ENCODE measurements at places on chromosomes 16 and 17. TPM values are rescaled to one million over a fixed set of nuclear protein-coding genes. Genes with fewer than 3 reads are reported as not detected.

- DNase-seq, result peak; percentile 61
These were observed 192.3 kb upstream of the SALL1 start for GRCh38 chr16:51343411-51343810.

DNA sequence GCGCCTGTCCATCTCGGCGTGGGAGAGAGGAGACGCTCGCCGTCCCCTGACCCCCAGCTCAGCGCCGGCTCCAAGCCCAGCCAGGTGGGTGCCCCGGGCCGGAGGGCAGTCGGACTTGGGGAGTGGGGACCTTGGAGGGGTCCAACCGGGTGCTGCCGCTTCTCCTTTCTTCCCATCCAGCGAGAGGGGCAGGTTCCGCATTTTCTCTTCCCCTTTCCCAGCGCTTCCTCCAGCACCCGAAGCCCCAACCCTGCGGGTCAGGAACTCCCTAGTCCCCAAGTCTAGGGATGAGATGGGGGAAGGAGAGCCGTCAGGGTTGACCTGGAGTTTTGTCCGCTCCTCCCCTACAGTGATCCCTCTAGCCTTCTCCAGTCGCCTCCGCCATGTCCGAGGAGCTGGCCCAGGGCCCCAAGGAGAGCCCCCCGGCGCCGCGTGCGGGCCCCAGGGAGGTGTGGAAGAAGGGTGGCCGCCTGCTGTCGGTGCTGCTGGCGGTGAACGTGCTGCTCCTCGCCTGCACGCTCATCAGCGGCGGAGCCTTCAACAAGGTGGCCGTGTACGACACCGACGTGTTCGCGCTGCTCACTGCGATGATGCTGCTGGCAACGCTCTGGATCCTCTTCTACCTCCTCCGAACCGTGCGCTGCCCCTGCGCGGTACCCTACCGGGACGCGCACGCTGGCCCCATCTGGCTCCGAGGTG is at the start of gene OTOP2:
OTOP2 (plus strand) TSS at position 24 of the 699 bp plus-strand sequence; CDS start at position 384, 360 bp downstream.
- DNase-seq, result no peak

DNA sequence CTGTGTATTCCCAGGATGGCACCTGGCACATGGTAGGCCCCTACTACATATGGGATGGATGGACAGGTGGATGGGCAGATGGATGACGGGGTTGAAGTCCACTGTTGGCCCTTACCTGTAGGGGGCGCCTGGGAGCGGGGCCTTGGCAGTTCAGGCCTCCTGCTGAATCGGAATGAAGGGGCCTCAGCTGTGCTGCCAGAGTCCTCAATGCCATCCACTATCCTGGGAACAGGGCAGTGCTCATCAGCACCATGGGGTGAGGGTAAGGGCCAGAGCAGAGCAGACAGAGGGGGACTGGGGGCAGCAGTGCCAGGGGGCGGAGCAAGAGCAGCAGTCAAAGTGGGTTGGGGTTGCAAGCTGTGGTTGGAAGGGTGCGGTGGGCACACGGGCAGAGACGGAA is 8.3 kb upstream of the RAB5C start:
- DNase-seq, result no peak

DNA sequence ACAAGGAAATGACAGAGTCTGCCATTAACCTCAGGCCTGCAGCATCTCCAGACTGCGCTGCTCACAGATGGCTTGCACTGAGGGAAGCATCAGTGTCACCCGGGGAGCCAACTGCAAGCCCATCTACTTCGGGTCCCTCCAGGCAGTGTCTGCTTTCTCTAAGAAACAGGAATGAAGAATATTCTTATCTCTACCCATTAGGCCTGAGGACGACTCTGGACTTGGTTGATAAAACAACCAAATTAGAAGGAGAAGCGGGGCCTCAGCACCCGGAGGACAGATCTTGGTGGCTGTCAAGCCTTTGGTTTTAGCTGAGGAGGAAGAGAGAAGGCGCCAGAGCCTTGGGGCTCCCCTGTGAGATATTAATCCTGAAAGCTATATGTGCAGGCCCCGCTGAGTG is 19.5 kb upstream of the MGAT5B start:
- DNase-seq, result no peak

DNA sequence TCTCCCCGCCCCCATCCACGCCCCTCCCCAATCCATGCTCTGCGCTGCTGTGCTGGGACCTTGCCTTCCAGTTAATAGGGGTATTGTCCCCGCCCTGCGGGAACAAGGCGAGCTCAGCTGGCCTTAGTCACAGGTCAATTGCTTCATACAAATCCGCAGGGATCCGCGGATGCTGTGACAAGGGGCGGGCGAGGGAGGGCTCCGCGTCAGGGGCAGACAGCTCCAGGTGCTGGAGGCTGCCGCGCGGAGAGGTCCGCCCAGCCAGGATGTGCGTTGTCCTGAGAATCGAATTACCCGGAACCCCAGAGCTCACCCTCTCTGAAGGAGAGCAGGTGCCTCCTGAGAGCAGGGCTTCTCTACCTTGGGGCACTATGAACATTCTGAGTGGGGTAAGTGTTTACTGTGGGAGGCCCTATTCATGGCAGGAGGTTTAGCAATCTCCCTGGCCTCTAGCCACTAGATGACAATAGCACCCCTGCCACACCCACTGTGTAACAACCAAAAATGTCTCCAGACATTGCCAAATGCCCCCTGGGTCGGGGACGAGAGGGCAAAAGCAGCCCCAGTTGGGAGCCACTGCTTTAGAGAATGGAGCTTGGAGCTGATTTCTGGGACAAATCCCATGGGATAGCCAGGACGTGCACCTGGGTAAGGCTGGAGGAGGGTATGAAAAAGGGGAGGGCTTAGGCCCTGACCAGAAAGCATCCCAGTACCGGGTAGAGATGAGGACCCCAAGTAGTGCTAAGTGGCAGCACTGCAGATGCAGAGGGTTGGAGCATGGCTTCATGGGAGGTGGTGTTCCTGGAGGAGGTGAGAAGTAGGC is 138.2 kb downstream of the CYLD start:
- no peak for DNase-seq

Gene DHRS7B
- 15.6 TPM for total RNA-seq

- peak; percentile 23 for DNase-seq
These were observed 23.6 kb upstream of the ENPP7 start for GRCh38 chr17:79706931-79707850.

Gene KCTD19
- total RNA-seq, result not detected

- DNase-seq, result peak; percentile 88
These were observed 51.2 kb downstream of the SYCE1L start for GRCh38 chr16:77250400-77250799.

- peak; percentile 20 for DNase-seq
These were observed 5.2 kb downstream of the SLFN11 start for GRCh38 chr17:35368081-35368830.

DNA sequence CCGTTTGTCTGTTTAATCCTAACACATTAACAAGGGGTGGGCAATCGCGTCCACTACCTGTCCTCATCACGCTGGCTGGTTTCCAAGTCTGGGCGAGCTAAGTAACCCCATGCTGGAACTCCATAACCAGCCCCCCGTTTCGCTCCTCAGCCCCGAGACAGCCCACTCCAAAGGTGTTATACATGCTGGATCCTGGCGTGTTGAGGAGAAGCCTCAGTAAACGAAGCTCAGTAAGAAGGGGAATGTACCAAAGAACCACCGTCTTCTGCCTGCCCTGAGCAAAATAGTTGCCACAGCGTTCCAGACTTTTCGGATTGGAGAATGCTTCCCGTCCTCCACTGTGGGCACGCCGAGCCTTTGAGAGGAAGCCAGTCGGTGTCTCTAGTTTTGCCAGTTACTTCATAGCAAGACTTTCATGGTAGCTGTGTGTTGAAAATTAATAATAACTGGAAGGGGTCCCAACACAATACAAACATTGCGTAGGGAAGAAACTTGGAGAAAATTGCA is 16.1 kb upstream of the C17orf78 start:
- DNase-seq, result no peak

Gene HNF1B
- not detected for total RNA-seq
